ENCODE measurements at places on chromosomes 4 and X. TPM values are rescaled to one million over a fixed set of nuclear protein-coding genes. Genes with fewer than 3 reads are reported as not detected.

GRCh38 chr4:18397681-18398390 is 376.3 kb upstream of the LCORL start:
- no peak for DNase-seq

DNA sequence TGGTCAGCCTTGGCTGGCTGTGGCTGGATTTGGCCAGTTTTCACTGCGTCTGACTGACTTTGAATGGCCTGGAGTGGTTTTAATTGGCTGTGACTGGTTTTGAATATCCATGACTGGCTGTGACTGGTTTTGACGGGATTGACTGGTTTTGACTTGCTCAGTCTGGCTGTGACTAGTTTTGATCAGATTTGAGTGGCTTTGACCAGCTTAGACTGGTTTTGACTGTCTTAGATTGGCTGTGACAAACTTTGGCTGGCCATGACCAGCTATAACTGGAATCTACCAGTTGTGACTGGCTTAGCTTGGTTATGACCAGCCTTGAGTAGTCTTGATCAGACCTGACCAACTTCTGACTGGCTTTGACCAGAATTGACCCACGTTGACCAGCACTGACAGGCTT is 168.4 kb upstream of the AMOT start:
- DNase-seq: no peak

- peak; percentile 31 for DNase-seq
Measured at GRCh38 chr4:153571006-153571545, 104.9 kb downstream of the TMEM131L start.

- DNase-seq: no peak
Measured at GRCh38 chr4:104752337-104752736, 257.6 kb upstream of the CXXC4 start.

The TXK gene
- total RNA-seq: 0.63 TPM
